HFFc6 (cell line): ENCODE measurements at places on chromosomes 7 and 10.

DNA sequence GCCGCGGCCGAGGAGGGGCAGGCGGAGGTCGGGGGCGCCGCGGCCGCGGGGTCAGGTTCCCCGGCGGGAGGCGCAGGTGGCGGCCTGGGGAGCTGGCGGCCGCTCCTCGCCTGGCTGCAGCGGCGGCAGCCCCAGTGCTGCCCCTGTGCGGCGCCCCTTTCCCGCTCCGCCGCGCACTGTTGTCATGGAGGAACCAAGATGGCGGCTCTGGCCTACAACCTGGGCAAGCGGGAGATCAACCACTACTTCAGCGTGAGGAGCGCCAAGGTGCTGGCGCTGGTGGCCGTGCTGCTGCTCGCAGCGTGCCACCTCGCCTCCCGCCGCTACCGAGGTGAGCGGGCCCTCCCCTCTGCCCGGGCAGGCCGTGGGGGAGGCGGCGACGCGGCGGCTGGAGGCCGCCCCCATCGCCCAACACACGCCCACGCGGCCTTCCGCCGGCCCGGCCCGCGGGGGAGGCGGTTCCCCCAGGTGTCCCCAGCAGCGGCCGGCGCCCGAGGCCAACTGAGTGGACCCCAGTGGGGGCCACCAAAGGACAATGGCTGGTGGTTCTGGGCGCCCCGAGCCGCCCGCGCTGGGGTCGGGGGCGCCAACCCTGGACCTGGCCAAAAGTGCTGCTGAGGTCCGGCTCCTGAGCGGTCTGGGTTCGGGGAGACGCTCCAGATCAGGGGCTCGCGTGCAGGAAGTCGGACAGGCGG is 425 bp downstream of the CASD1 start:
- H3K4me3 ChIP-seq = peak overlapping the region; percentile 85
- no peaks in the 10 kb centered on the region for H3K36me3 ChIP-seq
- H3K27me3 ChIP-seq = peaks cover 2% of the 10 kb centered on the region

DNA sequence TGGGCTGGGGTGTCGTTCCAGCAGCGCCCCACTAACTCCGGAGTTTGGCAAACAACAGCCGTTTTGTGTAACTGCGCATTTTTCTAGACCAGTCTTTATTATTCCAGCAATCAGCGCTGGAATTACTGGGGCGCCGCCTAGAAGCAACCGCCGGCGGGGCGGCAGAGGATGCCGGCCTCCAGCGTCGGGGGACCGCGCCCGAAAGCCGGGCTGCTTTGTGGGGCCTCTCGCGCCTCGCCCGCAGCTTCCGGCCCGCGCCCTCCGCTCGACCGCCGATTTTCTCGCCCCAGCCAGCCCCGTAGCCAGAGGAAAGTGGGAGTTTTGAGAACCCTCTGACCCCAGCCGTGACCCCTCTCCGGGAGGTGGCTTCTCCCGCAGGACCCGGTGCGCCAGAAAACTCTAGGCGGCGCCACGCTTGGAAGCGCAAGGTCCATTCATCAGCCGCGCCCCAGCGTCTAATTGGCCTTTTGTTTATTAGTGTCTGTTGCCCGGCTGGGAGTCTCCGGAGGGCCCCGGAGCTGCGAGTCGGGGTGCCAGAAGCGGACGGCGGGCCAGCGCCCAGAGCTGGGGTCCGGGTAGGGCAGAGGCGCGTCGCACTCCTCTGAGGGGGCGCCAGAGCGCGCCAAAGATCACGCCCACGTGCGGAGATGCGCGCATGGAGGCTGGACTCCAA is 10.7 kb downstream of the EMX2 start:
- no peak for DNase-seq
- H3K36me3 ChIP-seq = no peaks in the 10 kb centered on the region
- H3K27ac ChIP-seq = no peak overlapping the region

GRCh38 chr7:155847821-155848435 is 35.7 kb upstream of the SHH start:
- H3K4me1 ChIP-seq = no peaks in the 10 kb centered on the region
- H3K27ac ChIP-seq = no peak overlapping the region
- H3K4me3 ChIP-seq = no peak overlapping the region
- DNase-seq = no peak

- H3K27me3 ChIP-seq = peaks cover 10% of the 10 kb centered on the region; the same call in 1 of the 2 replicates
- no peak for DNase-seq
- no peak overlapping the region; the same call in 1 of the 2 replicates for H3K4me3 ChIP-seq
- H3K4me1 ChIP-seq = peaks cover 63% of the 10 kb centered on the region
Observed at GRCh38 chr7:157402911-157403534, 66.2 kb downstream of the DNAJB6 start.

GRCh38 chr10:86952106-86952505 is 5.3 kb downstream of the MMRN2 start:
- H3K27ac ChIP-seq = no peak overlapping the region
- H3K27me3 ChIP-seq = peaks cover 7% of the 10 kb centered on the region
- no peak overlapping the region for H3K4me3 ChIP-seq
- peaks cover 14% of the 10 kb centered on the region for H3K36me3 ChIP-seq

- DNase-seq = no peak
- no peak overlapping the region for H3K27ac ChIP-seq
- H3K27me3 ChIP-seq = peaks cover 11% of the 10 kb centered on the region
- H3K4me3 ChIP-seq = no peak overlapping the region
- H3K4me1 ChIP-seq = peaks cover 13% of the 10 kb centered on the region
Observed at GRCh38 chr10:70682920-70683600, 10.8 kb downstream of the ADAMTS14 start.

DNA sequence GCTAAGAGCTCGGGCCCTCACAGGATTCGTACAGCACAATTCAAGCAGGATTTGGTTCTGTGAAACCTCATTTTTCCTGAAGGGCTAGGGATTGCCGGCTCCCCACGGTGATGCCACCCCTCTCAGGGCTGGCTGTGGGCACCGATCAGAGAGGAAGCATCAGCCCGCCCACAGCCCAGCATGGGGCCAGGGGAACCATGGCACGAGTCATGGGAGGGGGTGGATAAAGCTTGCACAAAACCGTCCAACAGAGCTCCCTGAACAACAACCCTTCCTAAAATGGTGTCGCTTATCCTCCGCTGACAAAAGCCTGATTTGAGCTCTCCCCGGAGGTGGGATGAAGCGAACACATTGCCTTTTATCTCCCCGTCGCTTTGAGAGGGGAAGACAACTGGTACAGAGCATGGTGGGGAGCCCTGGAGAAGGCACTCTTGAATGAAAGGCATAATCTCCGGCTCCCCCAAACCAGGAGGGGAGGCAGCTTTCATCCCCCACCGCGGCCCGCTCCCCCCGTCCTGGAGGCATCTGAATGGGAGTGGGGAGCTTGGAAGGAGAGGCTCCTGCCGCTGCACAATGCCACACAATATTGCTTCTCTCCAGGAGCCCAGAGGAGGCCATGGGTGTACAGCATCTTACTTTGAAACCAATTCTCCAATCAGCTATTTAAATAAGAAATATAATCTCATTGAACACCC is 144.0 kb downstream of the RPS24 start:
- H3K27ac ChIP-seq = no peak overlapping the region
- no peaks in the 10 kb centered on the region for H3K36me3 ChIP-seq
- peaks cover 18% of the 10 kb centered on the region for H3K27me3 ChIP-seq
- H3K4me3 ChIP-seq = no peak overlapping the region
- H3K4me1 ChIP-seq = 0 out of 2 replicates have a peak, but pooled peaks cover 5% of the 10 kb centered on the region

- no peaks in the 10 kb centered on the region; the same call in 1 of the 2 replicates for H3K27me3 ChIP-seq
- H3K36me3 ChIP-seq = peaks cover 15% of the 10 kb centered on the region
- peaks cover 33% of the 10 kb centered on the region for H3K4me1 ChIP-seq
- no peak overlapping the region for H3K27ac ChIP-seq
Observed at GRCh38 chr7:121205777-121206176, 123.0 kb upstream of the WNT16 start.

GRCh38 chr7:149145031-149145845 is 2.0 kb upstream of the ZNF398 start:
- no peak for DNase-seq
- peaks cover 18% of the 10 kb centered on the region for H3K4me1 ChIP-seq
- no peak overlapping the region for H3K4me3 ChIP-seq
- H3K36me3 ChIP-seq = peaks cover 3% of the 10 kb centered on the region; the same call in 1 of the 2 replicates
- no peak overlapping the region for H3K27ac ChIP-seq

DNA sequence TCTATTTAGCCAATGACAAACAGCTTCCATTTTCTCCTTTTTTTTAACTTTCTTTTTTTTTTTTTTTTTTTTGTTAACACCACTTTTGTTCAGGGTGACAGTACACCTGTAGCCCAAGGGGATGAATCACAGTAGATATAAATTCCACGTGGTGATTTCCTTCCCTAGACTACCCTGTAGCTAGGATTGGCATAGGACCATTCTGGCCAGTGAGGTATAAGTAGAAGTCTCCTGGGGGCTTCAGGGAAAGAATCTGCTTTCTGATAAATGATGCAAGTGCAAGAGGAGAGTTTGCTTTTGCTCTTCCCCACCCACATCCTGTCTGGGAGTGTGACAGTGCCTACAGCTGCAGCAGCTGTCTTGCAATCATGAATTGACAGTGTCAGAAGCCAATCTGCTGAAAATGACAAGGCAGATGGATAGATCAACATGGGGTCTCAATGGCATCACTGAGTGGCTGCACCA is 63.2 kb upstream of the TOMM7 start:
- peaks cover 33% of the 10 kb centered on the region for H3K4me1 ChIP-seq
- H3K4me3 ChIP-seq = no peak overlapping the region
- H3K27me3 ChIP-seq = no peaks in the 10 kb centered on the region; the same call in 1 of the 2 replicates
- H3K27ac ChIP-seq = no peak overlapping the region

- DNase-seq = no peak
- peaks cover 18% of the 10 kb centered on the region for H3K4me1 ChIP-seq
- peaks cover 68% of the 10 kb centered on the region for H3K27me3 ChIP-seq
- no peak overlapping the region for H3K4me3 ChIP-seq
Observed at GRCh38 chr7:27240015-27240731, 2.4 kb upstream of the EVX1 start.

GRCh38 chr7:41183741-41184140 is 519.1 kb downstream of the INHBA start:
- peaks cover 11% of the 10 kb centered on the region for H3K36me3 ChIP-seq
- no peak overlapping the region for H3K27ac ChIP-seq
- H3K4me1 ChIP-seq = peaks cover 24% of the 10 kb centered on the region
- no peaks in the 10 kb centered on the region for H3K27me3 ChIP-seq
- DNase-seq = no peak

GRCh38 chr10:35336084-35336831 is at the start of gene CCNY:
Gene CCNY (plus strand): TSS chr10:35336509. CDS start chr10:35337054, 545 bp downstream.
- peaks cover 81% of the 10 kb centered on the region for H3K4me1 ChIP-seq
- DNase-seq = peak; percentile 21
- H3K27ac ChIP-seq = peak within 1 kb of the TSS; percentile 89
- peaks cover 32% of the 10 kb centered on the region for H3K36me3 ChIP-seq
- no peaks in the 10 kb centered on the region for H3K27me3 ChIP-seq

DNA sequence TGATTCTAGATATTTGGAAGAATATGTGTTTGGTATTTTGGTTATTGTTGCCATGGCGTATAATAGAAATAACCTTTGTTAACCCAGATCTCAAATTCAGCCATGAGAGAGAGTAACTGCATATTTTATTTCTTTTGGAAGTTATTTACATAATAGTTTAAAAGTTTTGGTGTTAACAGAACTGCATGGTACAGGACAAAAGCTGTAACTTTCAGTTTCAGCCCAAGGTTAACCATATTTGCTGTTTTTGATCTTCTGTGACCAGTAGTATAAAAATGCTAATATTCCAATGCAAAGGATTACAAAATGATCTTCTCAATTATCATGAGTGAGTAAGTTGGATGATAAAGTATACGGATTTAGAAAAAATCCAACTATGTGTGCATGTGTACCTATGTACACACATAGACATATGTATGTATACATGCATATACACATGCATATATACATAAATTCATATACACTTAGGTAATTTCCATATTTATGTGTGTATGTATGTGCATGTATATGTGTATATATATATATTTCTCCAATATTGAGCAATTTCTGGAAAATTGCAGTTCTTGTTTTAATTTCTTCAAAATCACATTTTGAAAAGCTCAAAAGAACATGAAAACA is 38.0 kb upstream of the PIP4K2A start:
- no peak overlapping the region for H3K4me3 ChIP-seq
- H3K4me1 ChIP-seq = no peaks in the 10 kb centered on the region; the same call in 1 of the 2 replicates
- no peak overlapping the region for H3K27ac ChIP-seq
- H3K27me3 ChIP-seq = peaks cover 5% of the 10 kb centered on the region
- no peaks in the 10 kb centered on the region for H3K36me3 ChIP-seq

GRCh38 chr10:77390481-77390891 is 247.1 kb downstream of the KCNMA1 start:
- H3K36me3 ChIP-seq = peaks cover 3% of the 10 kb centered on the region
- peak; percentile 19 for DNase-seq
- peak overlapping the region; percentile 85 for H3K27ac ChIP-seq
- peaks cover 97% of the 10 kb centered on the region for H3K4me1 ChIP-seq
- peaks cover 5% of the 10 kb centered on the region for H3K27me3 ChIP-seq
- H3K4me3 ChIP-seq = peak overlapping the region; percentile 81

GRCh38 chr7:111756687-111757178 is 194.4 kb upstream of the IMMP2L start:
- H3K27ac ChIP-seq = peak overlapping the region; percentile 39; the same call in 1 of the 2 replicates
- no peak for DNase-seq
- H3K4me3 ChIP-seq = peak overlapping the region; percentile 79; the same call in 1 of the 2 replicates
- H3K36me3 ChIP-seq = no peaks in the 10 kb centered on the region; the same call in 1 of the 2 replicates
- peaks cover 2% of the 10 kb centered on the region for H3K27me3 ChIP-seq

DNA sequence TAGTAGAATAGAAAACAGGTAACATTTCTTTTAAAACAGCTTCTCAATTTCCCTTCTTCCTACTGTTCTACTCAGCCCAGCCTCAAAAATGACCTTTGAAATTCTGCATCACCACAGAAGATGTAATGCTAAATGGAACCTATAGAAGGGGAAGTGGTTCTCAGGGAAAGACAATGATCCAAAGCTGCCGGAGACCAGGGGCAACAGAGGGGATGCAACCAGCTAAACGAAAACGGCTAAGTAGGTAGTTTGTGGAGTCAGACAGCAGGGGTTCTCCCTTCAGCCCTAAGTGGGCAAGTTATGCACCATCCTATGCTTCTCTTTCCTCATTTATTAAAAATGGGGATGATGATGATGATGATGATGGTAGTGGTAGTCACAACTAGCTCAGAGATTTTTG is 214.3 kb downstream of the ELMO1 start:
- no peaks in the 10 kb centered on the region; the same call in 1 of the 2 replicates for H3K27me3 ChIP-seq
- no peaks in the 10 kb centered on the region for H3K4me1 ChIP-seq
- no peak for DNase-seq
- no peak overlapping the region for H3K27ac ChIP-seq

DNA sequence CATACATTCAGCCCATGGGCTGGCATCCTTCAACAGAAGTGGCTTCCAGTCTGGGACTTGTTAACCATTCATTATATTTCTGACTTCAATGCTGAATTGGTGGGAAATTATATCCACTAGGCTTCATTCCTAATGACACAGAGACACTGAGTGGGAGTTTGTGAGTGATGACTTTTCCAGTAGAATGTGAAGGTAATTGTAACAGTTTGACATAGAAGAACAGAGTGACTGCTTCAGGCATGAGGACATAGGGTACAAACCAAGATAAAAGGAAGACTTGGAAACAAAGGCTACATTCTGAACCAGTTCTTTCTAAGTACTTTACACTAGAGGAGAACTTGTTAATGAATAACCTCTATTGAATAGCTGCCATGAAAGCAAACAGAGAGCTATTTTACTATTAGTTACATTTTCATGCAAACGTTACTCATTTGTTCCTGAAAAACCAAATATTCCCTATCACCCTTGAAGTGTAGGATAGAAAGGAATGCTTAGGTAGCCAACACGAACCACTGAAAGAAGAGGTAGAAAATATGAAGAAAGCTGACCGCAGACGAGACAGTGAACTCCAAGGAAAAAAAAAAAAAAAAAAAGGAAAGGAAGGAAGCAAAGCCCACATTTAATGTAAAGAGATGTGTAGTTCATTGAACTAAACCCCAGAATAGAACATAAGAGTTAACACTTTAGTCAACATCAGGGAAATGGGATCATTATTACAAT is 237.0 kb upstream of the SEMA3C start:
- H3K4me1 ChIP-seq = peaks cover 23% of the 10 kb centered on the region
- H3K27me3 ChIP-seq = no peaks in the 10 kb centered on the region; the same call in 1 of the 2 replicates
- no peak overlapping the region for H3K27ac ChIP-seq
- no peak overlapping the region for H3K4me3 ChIP-seq

- H3K4me1 ChIP-seq = no peaks in the 10 kb centered on the region
- no peak for DNase-seq
- no peak overlapping the region for H3K4me3 ChIP-seq
- no peak overlapping the region for H3K27ac ChIP-seq
Observed at GRCh38 chr7:138151731-138152577, 75.7 kb downstream of the AKR1D1 start.
